ENCODE measurements at places on chromosomes 4 and X.

DNA sequence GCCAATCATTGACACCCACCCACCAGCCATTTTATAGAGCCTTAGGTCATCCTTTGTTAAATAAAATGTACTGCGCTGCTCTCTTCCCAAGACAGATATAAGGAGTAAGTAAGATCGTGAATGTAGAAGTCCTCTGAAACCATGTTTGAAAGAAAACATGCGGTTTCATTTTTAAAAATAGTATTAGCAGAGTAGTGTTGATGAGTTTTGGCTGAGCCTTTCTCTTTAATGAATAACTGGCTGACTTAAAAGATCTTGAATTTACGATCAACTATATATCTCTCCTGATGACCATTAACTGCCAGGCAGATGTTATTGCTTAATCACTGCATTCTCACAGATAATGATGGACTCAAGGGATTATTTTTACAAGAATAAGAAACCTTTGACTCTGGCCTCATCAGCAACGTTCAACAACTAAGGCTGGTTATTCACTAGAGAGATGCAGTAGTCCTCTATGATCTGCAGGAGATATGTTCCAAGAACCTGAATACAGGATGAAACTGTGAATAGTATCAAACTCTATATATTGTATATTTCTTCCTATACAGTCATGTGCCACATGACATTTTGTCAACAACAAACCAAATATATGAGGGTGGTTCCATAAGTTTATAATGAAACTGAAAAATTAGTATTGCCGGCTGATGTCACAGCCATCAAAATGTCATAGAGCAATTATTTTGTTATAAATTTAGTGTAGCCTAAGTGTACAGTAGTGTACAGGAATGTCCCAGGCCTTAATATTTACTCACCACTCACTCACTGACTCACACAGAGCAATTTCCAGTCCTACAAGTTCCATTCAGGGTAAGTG, 80.8 kb downstream of the FAM13A start:
- DNase-seq: no peak

- no peak for DNase-seq
Observed at GRCh38 chr4:125739760-125740159, 425.0 kb downstream of the FAT4 start.

DNA sequence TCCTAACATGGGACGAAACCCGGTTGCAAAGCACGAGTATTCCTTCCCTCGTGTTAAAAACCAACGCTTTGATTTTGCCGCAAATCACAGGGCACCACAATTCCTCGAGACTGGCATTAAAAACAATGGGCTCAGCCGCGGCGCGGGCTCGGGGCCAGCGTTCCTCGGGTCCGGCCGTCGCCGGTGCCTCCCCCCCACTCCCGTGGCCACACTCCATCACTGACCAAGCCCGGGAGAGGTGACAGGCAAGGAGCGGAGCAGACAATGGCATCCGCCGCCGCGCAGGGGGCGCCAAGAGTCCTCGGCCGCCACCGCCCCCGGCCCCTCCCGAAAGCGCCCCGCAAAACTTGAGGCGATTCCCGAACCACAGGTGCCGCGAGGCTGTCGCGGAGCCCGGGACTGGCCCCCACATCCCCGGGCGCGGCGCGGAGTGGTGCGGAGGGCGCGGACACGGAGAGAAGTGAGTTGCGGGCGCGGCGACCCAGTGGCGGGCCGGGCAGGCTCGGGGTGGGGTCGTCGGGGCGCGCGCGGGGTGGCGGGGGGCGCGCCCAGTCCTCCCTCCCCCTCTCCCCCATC, 445 bp downstream of the AP1S2 start:
- no peak for DNase-seq

GRCh38 chrX:37873220-37873619, 25.8 kb upstream of the DYNLT3 start:
- no peak for DNase-seq

DNA sequence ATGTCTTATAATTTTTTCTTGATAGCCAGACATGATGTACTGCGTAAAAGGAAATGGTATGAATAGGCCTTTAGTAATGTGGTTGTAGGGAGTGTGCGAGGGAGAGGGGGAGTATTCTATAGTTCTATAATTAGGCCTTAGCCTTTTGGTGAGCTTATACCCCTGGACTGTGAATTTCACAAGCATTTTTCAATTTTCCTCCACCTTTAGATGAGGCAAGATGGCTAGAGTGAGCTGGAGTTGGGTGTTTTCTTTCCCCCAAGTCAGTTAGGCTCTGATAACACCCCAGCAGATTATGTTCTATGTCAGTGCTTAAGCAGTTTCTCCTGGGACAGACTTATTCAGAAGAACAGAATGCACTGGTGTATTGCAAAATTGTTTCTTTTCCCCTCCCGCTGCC, 210.2 kb upstream of the NPY2R start:
- DNase-seq: no peak

- DNase-seq: no peak
Observed at GRCh38 chrX:122445466-122445865, 738.6 kb upstream of the GRIA3 start.

- DNase-seq: no peak
Observed at GRCh38 chrX:10467793-10468192, 152.6 kb downstream of the MID1 start.

DNA sequence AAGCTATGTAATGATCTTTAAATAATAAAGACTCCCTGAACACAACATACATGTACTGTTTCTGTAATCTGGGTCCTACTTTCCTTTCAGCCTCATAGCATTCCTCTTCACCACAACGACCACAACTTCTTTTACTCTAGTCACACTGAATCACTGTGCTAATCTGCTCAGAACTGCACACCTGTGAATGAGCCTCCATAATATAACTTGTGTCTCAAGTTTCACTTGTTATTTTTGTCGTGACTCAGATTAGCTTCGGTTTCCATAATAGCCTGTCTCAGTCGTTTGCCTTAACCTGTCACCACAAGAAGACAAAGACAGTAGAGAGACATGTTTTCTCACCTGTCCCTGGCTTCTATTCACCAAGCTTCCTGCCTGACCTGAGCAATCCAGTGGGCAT, 61.8 kb downstream of the MAGED1 start:
- DNase-seq: no peak

GRCh38 chr4:3176367-3177229, 72.4 kb upstream of the MSANTD1 start:
- DNase-seq: no peak

- no peak for DNase-seq
Observed at GRCh38 chr4:139833151-139833910, 167.7 kb downstream of the MGST2 start.

- no peak for DNase-seq
Observed at GRCh38 chrX:133749370-133749769, 236.0 kb downstream of the GPC3 start.

DNA sequence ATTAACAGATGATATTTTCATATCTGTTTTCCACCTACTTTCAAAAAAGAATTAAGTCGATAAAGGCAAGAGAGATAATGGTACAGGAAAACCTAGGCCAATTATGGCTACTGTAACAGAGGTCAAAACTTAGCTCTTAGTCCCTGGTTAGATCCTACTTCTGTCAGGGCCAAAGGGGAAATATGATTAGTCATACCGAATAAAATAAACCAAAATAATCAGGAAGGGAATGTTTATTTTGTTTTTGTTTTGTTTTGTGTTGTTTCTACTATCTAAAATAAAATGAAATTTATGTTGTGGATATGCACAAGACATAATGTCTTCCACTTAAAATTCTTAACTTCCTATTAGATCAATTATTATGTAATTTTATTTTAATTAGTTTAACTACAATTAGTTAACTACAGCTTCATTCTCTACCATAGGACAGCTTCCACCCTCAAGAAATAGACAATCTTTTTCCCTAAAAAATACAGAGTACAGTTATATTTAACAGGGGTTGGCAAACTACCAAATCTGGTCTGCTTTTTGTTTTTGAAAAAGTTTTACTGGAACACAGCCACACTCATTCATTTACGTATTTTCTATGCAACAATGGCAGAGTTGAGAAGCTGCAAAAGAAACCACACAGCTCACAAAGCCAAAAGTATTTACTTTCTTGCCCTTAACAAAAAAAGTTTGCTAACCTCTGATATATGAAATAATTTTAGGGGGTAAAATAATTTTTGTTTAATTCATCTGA, 25.4 kb downstream of the TMEM47 start:
- DNase-seq: no peak

- DNase-seq: no peak
Observed at GRCh38 chr4:142565771-142566170, 280.3 kb downstream of the INPP4B start.

GRCh38 chrX:33041141-33041540, 170.2 kb downstream of the DMD start:
- DNase-seq: no peak

GRCh38 chrX:128051526-128051925, 677 bp downstream of the ACTRT1 start:
- DNase-seq: no peak

- DNase-seq: no peak
Observed at GRCh38 chr4:25485104-25485503, 108.0 kb downstream of the ANAPC4 start.
